ENCODE measurements at places on chromosomes 16 and 17.

GRCh38 chr17:81705518-81706231 lies 2.5 kb downstream of the MRPL12 start:
- DNase-seq = no peak

- DNase-seq = peak; percentile 67
These were observed 12.2 kb downstream of the CES2 start for GRCh38 chr16:66947302-66948065.

DNA sequence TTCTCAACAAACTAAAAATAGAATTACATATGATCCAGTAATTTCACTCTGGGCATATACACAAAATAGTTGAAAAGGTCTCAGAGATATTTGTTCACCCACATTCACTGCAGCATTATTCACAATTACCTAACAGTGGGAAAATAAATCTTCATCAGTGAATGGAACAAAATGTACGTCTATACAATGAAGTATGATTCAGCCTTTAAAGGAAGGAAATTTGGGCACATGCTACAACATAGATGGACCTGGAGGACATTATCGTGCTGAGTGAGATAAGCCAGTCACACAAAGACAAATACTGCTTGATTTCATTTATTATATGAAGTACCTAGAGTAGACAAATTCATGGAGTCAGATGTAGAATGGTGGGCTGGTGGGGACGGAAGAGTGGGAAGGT lies 47.0 kb downstream of the MFSD11 start:
- no peak for DNase-seq

GRCh38 chr17:44747566-44747965 lies 11.2 kb upstream of the ADAM11 start:
- no peak for DNase-seq

- no peak for DNase-seq
These were observed 317.0 kb downstream of the MAF start for GRCh38 chr16:79283578-79283977.

GRCh38 chr17:82808921-82809905 lies 30.6 kb downstream of the ZNF750 start:
- DNase-seq = no peak

DNA sequence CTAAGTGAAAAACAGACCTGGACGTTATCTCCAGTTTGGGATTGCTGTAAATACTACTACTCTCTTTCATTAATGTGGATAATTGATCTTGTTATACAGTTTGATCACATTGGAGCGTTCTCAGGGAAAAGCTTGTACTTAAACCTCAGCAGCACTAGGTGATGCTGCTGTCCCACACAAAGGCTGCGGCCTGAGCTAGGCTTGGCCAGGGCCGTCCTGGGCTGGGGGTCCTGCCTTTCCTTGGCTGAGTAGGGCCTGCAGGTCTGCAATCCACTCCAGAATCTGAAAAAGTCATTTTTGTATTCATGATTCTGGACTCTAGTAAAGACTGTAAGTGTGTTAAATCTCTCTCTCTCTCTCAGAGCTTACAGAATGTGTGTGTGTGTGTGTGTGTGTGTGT lies 23.7 kb upstream of the PMFBP1 start:
- DNase-seq = no peak
